ENCODE measurements at places on chromosomes 6 and 20.
A peak's percentile ranks its signal among the peaks of the same experiment; 100 is the strongest.

DNA sequence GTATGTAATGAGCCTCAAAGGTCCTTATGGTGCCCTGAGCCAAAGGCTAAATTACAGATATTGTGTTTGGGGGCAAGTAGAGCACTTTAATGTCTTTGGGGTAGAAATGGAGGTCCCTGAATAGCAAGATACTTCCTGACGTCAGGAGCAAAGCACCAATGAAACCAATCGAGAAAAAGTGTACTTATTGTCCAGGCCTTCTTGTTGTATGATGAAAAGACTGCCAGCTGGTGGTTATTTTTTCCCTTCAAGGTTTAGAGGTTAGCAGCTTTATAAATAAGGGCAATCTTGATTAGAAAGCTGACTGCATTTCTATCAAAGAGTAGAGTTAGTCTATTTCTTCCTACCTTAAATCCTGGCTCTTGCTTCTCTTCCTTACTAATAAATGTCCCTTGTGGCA lies 76.1 kb upstream of the HSF2 start:
- no peak for DNase-seq

DNA sequence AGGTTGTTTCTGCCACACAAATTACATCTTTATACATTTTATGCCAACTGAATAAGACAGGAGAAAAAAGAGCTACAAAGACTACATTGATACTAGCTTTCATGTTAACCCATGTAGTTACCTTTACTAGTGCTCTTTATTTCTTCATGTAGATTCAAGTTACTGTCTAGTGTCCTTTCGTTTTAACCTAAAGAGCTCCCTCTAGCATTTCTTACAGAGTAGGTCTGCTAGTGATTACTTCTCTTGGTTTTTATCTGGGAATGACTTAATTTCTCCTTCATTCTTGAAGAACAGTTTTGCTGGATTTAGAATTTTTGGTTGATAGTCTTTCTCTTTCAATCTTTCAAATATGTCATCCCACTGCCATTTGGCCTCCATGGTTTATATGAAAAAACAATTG lies 21.2 kb upstream of the NOP56 start:
- no peak for DNase-seq

GRCh38 chr6:80402266-80402665 lies 295.8 kb downstream of the BCKDHB start:
- DNase-seq = no peak

DNA sequence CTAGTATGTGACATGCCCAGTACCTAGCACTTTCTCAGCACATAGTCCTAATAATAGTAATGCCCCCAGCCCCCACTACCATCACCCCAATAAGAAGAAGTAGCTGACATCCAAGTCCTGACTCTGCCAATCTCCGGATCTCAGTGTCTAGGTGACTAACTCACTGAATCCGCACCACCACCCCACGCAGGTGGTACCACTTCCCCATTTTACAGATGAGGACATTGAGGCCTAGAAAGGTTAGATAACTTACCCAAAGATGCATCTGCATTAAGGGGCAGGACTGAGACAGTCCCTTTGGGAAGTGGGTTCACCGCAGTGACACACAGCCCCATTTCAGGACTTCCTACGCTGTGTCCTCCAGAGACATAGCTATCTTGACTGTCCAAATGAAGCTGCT lies 241.2 kb downstream of the TFAP2C start:
- DNase-seq = no peak

DNA sequence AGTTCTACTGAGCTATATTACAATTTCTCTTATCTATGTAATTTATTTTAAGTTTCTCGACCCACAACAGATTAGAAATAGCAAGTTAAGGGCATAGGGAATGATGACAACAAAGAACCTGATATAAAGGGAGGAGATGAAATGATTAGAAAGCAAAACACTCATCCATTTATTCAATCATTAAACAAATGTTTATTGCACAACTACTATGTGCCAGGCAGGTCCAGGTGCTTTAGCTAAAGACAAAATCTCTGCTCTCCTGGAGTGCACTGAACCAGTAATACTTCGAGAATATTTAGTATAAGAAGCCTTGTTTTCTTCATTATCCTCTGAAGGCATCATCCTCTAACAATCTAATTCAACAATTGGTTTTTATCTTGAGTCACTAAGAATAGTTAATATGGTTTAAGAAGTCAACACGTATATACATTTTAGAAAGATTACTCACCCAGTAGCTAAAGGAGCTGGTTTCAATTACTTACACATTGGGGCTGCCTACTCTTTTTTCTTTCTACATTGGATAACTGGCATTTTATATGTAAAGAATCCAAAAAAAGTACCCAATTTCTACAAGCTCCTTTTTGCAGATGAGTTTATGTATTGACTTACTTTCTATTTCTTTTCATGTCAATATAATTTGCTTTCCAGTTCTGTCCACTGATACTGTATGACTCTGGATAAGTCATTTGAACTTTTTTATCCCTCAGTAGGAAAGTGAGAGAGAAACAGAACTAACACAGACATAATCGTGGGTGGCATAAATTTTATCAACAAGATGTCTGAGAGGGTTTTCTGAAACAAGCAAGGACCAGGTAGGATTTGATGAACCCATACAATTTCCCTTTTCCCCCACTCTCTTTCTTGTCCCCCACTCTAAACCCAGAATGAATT lies 312.6 kb downstream of the CLIC5 start:
- DNase-seq = no peak

- DNase-seq = no peak
These were observed 477.1 kb upstream of the EYS start for GRCh38 chr6:66184091-66184490.

DNA sequence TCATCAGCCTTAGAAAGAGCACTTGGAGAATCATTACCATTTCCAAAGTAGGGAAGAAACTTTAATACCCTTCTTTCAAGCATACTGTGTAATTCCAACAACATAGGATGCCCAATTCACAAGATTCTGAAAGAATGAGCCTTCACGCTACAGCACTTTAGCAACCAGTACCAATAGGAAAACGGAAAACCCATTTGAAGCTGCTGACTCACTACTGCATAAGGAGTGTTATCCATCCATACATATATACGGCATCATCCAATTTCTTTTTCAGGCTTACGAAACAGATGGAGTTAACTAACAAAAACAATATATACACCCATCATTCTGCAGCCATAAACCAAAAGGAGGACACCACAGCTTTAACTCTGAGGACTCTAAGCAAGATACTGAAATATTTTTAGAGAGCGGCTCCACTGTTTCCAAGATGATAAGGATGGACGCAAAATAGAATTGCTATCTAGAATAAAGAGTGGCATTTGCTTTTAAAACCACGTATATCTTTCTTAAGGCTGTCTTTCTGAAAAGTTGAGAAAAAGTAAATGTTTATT lies 24.9 kb downstream of the FYN start:
- DNase-seq = no peak

DNA sequence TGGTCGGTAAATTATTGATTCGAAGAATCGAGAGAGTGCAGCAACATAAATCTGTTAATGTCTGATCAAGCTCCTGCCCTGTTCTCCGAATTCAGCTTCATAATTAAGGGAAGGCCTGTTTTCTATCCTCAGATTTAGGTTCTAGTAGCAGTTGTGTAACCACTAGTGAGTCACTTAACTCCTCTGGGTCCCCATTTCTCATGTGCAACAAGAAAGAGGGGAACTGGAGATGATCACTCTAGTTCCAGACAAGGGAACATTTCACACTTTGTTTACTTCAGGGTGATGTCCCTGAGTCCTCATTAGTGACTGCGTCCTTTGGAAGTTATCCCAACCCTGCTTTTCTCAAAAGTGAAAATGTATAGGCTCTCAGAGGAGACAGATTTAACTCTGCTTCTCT lies 68.1 kb upstream of the RNF146 start:
- no peak for DNase-seq

GRCh38 chr6:34985236-34985635 lies 96.2 kb downstream of the ANKS1A start:
- no peak for DNase-seq

GRCh38 chr6:116945809-116946208 lies 68.8 kb downstream of the RFX6 start:
- no peak for DNase-seq

GRCh38 chr6:36127462-36128016 lies 2.8 kb upstream of the MAPK13 start:
- peak; percentile 99 for DNase-seq

DNA sequence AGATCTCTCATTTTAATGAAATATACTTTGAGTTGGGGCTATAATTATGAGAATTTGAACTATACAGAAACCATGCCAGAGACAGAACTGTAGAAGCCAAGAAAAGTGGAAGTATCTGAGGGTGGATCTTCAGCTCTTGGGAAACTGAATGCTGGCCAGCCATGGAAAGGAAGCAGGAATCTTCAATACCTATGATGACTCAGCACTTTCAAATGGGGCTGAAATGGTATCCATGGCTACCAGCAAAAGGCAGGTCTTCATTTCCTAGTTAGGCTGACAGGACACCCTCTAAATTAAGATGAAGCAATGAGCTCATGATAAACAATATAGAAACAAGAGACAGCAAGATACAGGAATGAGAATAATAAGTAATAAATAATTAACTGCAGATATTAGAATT lies 171.3 kb downstream of the COL21A1 start:
- DNase-seq = no peak

DNA sequence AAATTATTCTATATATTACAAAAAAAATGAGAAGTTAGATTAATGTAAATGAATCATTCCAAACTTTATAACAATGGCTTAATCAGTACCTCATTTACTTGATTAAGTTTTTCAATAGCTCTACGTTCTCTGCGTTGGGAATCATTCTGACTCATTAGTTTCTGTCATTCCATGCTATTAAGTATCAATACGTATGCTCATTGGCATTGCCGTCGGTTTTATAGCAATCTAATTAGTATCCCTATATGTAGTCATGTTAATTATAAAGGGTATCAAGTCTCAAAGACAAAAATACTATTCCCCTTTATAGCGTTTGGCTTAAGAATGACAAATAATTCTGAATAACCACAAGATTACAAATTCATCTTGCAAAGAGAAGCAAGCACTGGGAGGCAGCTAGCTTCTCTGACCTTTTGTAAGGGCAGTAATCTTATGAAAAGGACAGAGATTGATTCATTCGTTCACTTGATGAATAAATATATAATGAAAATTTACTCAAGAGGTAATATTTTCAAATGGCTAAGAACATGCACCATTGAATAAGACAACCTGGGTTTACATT lies 41.8 kb downstream of the OLIG3 start:
- no peak for DNase-seq

DNA sequence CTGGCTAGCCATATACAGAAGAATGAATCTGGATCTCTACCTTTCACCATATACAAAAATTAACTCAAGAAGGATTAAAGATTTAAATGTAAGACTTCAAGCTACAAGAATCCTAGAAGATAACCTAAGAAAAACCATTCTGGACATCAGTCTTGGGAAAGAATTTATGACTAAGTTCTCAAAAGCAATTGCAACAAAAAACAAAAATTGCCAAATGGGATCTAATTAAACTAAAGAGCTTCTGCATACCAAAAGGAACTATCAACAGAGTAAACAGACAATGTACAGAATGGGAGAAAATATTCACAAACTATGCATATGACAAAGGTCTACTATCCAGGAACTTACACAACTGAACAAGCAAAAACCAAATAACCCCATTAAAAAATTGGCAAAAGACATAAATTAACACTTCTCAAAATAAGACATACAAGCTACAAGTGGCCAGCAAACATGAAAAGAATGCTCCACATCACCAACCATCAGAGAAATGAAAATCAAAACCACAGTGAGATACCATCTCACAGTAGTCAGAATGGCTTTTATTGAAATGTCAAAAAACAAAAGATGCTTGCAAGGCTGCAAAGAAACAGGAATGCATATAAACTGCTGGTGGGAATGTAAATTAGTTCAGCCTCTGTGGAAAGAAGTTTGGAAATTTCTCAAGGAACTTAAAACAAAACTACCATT lies 66.8 kb upstream of the RSPO3 start:
- no peak for DNase-seq

DNA sequence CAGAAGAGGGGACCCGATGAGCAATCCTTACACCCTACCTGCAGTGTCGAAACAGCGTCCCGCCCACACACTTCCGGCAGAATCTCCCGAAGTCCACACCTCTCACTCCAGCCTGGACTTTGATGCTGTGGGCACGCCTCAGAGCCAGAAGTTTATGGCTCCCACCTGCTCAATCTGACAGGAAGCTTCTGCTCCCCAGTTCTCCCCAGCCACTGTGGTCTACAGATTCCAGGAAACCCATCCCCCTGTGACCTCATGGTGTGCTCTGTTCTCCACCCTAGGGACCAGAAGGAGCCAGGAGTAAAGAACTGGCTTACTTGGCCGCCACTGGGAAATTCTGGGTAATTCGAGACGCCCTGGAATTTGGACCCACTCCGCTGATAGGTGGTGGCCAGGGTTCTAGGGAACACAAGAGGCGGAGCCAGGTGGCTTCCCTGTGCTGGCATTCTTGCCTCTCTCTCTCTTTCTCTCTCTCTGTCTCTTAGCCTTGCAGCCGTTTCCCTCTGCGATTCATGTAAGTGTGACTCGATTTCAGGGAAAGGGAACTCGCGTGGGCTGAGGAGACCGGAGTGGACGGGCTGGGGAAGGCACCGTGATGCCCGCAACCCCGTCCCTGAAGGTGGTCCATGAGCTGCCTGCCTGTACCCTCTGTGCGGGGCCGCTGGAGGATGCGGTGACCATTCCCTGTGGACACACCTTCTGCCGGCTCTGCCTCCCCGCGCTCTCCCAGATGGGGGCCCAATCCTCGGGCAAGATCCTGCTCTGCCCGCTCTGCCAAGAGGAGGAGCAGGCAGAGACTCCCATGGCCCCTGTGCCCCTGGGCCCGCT lies at the start of gene TRIM15:
TRIM15 (plus strand) TSS at position 457 of the 828 bp plus-strand sequence; CDS start at position 596, 139 bp downstream.
- DNase-seq = no peak

GRCh38 chr6:112622036-112622435 lies 274.9 kb downstream of the RFPL4B start:
- DNase-seq = no peak

DNA sequence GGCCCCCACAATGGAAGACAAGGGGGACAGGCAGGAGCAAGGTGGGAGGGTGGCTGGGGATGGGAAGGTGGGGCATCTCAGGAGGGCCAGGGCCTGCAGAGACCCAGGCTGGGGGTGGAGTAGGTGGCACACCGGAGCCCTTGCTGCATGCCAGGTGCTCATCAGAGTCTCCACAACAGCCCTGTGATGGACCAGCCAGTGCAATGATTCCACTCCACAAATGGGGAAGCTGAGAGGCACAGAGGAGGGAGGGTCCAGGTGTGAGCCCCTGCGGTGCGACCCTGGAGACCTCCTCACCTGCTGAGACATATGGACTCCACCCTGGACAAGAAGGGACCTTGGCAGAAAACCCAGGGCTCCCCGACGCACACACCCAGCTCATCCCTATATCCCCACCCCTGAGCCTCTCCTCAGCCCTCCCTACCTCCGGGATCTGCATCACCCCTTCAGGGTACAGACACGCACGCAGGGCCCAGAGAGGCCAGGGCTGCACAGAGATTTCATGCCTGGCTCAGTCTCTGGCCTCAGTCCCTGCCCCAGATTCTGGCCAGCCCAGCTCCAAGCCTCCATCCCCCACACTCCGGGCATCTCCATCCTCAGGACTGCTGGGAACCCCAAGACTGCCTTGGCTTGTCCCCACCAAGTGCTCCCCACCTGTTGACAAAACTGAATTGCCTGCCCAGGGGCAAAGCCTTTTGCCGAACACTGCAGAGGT lies 7.1 kb upstream of the GRM4 start:
- DNase-seq = no peak

Data from H54 (cell line).